ENCODE measurements at places on chromosomes 7 and 10. TPM values are rescaled to one million over a fixed set of nuclear protein-coding genes. Genes with fewer than 3 reads are reported as not detected.

Gene NANOS1
- total RNA-seq, result 4.7 TPM

DNA sequence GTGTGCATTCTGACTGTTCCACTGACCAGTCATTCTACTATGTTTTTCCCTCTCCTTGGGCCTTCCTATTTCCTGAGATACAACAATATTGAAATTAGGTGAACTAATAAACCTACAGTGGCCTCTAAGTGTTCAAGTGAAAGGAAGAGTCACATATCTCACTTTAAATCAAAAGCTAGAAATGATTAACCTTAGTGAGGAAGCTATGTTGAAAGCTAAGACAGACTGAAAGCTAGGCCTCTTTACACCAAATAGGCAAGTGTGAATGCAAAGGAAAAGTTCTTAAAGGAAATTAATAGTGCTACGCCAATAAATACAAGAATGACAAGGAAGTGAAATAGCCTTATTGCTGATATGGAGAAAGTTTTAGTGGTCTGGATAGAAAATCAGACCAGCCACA is 5.7 kb upstream of the DYNC1I1 start:
- DNase-seq, result no peak

DNA sequence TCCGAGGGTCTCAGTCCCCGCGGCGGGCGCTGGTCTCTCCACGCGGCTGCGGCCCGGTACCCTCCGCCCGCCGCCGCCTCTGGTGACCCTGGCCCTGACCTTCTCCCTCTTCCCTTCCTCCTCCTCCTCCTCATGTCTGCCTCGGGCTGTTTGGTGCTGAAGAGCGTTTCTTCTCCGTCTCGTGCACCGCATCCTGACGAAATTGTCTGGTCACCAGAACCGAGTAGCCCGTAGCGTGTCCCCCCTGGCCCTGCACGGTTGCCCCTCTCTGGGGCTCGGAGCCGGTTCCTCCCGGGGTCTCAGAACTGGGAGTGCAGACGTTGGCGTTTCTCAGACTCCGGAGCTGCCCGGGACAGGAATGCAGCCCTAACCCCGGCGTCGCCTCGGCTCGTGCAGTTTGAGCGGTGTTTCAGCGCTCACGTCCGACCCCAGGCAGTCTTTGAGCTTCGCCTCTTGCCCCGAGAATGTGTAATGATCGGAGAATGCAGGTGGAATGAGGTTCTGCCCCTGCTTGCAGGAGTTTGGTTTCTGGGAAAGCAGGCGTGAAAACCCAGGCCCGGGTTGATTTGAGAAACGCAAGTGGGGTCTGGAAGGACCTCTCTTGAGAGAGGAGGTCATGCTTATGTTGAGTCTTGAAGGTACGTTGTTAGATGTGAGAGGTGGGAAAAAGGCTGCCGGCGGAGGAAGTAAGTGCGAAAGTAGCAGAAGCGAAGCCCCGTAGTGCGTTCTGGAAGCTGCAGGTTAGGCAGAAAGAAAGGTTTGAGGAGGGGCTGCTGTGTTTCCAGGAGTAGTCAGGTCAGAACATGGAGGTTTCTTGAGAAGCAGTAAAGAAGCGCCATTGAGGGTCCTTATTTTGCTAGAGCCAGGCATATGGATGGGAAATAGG is 743 bp downstream of the RBM17 start:
- peak; percentile 23 for DNase-seq

Gene SRPK2
- total RNA-seq, result 37.5 TPM

Gene OPN1SW
- not detected for total RNA-seq

- DNase-seq, result no peak
Observed at GRCh38 chr7:105202616-105203015, 186.1 kb downstream of the SRPK2 start.

DNA sequence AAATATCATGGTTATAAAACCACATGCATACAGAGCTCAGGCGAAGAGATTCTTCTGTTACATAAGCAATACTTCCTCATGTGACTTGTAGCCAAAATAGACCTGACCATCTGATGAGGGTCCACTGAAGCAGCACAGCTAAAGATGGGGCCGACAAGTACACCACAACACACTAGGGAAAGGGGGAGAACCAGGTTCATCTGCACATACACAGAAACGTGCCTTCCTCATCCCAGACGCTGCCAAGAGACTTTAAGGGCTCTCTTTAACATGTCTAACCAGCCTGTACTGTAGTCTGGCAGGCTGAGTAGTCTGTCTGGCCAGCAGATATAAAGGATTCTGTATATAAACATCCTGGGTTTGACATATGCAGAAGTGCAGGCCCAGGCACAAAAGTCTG is 30.3 kb downstream of the ERCC6 start:
- DNase-seq, result no peak

All from Daoy (cell line).